ENCODE measurements at places on chromosomes 12 and 14. TPM values are rescaled to one million over a fixed set of nuclear protein-coding genes. Genes with fewer than 3 reads are reported as not detected.

- peaks cover 27% of the 10 kb centered on the region for H3K4me1 ChIP-seq
- DNase-seq: no peak
- peaks cover 20% of the 10 kb centered on the region for H3K27me3 ChIP-seq
- no peak overlapping the region for H3K4me3 ChIP-seq
- no peaks in the 10 kb centered on the region for H3K36me3 ChIP-seq
Measured at GRCh38 chr14:32192712-32193373, 9.0 kb upstream of the RNU6-7 start.

- peaks cover 6% of the 10 kb centered on the region for H3K36me3 ChIP-seq
- peaks cover 63% of the 10 kb centered on the region for H3K4me1 ChIP-seq
- peak overlapping the region; percentile 60 for H3K4me3 ChIP-seq
- DNase-seq: no peak
- no peaks in the 10 kb centered on the region for H3K27me3 ChIP-seq
Measured at GRCh38 chr14:95140060-95140858, 17.1 kb downstream of the DICER1 start.

The PSMD9 gene
- total RNA-seq: 56.9 TPM

GRCh38 chr14:58844544-58844943, 206.8 kb downstream of the DACT1 start:
- peaks cover 8% of the 10 kb centered on the region for H3K27me3 ChIP-seq
- no peaks in the 10 kb centered on the region for H3K36me3 ChIP-seq
- no peak overlapping the region for H3K27ac ChIP-seq

The FSCB gene
- total RNA-seq: not detected

DNA sequence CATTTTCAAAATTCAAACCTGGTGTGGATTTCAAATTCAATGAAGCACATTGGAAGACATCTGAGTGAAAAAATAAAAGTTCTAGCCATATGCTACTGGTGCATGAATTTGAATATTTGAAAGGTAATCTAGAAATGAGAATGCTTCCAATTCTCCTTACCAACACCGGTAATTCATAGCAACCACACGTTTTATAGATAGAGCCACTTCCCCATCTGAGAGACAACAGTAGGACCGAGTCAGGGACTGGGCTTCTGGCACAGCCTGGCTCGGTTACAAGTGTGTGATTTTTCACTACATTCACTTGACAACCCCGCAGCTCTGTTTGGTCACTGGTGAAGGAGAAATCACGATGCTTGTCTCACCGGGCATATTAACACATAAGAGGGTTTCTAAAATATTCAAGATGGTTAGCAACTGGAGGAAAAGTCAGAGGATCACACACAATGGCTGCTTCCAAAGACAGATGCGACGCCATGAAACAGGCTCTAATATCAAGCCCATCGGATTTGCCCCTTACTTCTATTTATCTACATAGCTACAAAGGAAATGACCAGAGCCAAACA, 86.5 kb upstream of the FOXN3 start:
- no peaks in the 10 kb centered on the region for H3K27me3 ChIP-seq
- no peak overlapping the region for H3K4me3 ChIP-seq
- peak overlapping the region; percentile 25 for H3K27ac ChIP-seq
- no peak for DNase-seq
- H3K4me1 ChIP-seq: peaks cover 45% of the 10 kb centered on the region

The BRI3BP gene
- 16.7 TPM for total RNA-seq

The GALNT6 gene
- 13.0 TPM for total RNA-seq

- no peak overlapping the region for H3K4me3 ChIP-seq
- H3K27ac ChIP-seq: no peak overlapping the region
- no peaks in the 10 kb centered on the region for H3K27me3 ChIP-seq
- no peaks in the 10 kb centered on the region for H3K36me3 ChIP-seq
- no peak for DNase-seq
- H3K4me1 ChIP-seq: no peaks in the 10 kb centered on the region
Measured at GRCh38 chr12:84648425-84648824, 264.2 kb downstream of the SLC6A15 start.

GRCh38 chr14:100332071-100332639, 9.0 kb downstream of the SLC25A47 start:
- H3K4me1 ChIP-seq: peaks cover 10% of the 10 kb centered on the region
- no peak for DNase-seq
- H3K4me3 ChIP-seq: no peak overlapping the region
- peaks cover 21% of the 10 kb centered on the region for H3K36me3 ChIP-seq
- H3K27ac ChIP-seq: peak overlapping the region; percentile 87
- no peaks in the 10 kb centered on the region for H3K27me3 ChIP-seq

DNA sequence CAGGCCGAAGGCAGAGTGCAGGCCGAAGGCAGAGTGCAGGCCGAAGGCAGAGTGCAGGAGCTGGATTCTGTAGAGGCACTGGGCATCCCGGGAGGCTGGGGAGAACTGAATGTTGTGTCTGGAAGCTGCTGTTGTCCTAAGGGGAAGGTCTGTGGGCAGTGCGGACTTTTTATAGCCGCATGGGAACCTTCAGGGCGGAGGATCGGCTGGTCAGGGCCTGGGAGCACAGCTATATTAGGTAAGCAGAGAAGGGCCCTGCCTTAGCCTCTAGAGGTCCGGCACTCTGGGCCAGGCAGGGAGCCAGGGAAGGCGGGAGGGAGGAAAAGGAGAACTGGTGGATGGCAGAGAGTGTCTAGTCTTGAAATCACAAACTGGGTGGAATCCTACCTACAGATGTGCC, 14.2 kb downstream of the CABP1 start:
- no peak overlapping the region for H3K4me3 ChIP-seq
- no peaks in the 10 kb centered on the region for H3K36me3 ChIP-seq
- no peak for DNase-seq
- no peak overlapping the region for H3K27ac ChIP-seq
- H3K4me1 ChIP-seq: peaks cover 2% of the 10 kb centered on the region
- peaks cover 31% of the 10 kb centered on the region for H3K27me3 ChIP-seq

- DNase-seq: no peak
- H3K4me1 ChIP-seq: no peaks in the 10 kb centered on the region
- H3K36me3 ChIP-seq: no peaks in the 10 kb centered on the region
- H3K27ac ChIP-seq: no peak overlapping the region
- no peak overlapping the region for H3K4me3 ChIP-seq
Measured at GRCh38 chr14:63241096-63241495, 36.9 kb downstream of the RHOJ start.

GRCh38 chr12:50051101-50051806, 6.1 kb upstream of the ASIC1 start:
- peaks cover 46% of the 10 kb centered on the region for H3K27me3 ChIP-seq
- no peak overlapping the region for H3K27ac ChIP-seq
- peaks cover 16% of the 10 kb centered on the region for H3K4me1 ChIP-seq
- no peak overlapping the region for H3K4me3 ChIP-seq
- no peaks in the 10 kb centered on the region for H3K36me3 ChIP-seq

The EXOC3L4 gene
- total RNA-seq: not detected

- peak; percentile 74 for DNase-seq
- no peaks in the 10 kb centered on the region for H3K36me3 ChIP-seq
- H3K4me1 ChIP-seq: no peaks in the 10 kb centered on the region
- no peak overlapping the region for H3K4me3 ChIP-seq
Measured at GRCh38 chr14:106436310-106436905, 910.0 kb downstream of the TMEM121 start.

DNA sequence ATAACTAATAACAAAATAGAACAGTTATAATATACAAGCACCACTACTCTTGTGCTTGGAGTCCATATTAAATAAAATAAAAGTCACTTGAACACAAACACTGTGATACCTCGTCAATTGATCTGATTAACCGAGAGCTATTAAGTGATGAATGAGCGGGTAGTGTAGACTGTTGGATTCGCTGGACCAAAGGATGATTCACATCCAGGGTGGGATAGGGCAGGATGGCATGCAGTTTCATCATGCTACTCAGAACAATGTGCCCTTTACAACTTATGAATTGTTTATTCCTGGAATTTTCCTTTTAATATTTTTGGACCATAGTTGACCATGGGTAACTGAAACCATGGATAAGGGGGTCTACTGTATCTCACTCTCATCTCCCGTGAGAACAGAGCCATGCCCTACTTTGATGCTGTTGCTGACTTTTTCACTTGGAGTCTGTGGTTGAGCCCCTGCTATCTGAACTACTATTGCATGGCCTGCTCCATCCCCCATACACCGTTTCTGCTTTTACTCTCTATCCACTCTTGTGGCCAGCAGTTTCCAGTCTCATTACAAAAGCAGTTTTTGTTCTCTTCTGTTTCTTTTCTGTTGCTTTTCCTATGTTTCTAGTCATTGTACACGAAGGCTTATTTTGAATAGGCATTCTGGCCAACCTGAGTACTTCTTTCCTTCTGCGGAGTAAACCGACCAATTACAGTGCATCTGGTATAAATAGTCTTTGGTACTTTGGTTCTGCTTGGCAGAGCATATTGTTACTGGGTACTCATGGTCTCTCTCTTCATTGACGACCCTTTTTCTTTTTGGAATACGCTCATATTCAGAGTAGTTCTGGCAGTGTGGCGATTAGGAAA, 12.2 kb downstream of the TMTC2 start:
- DNase-seq: no peak
- no peak overlapping the region for H3K27ac ChIP-seq
- H3K4me1 ChIP-seq: no peaks in the 10 kb centered on the region
- H3K4me3 ChIP-seq: no peak overlapping the region
- H3K27me3 ChIP-seq: no peaks in the 10 kb centered on the region

The SLC25A47 gene
- not detected for total RNA-seq

The LGR5 gene
- total RNA-seq: not detected

The ITGA7 gene
- 6.6 TPM for total RNA-seq

The AGAP2 gene
- total RNA-seq: 21.7 TPM

DNA sequence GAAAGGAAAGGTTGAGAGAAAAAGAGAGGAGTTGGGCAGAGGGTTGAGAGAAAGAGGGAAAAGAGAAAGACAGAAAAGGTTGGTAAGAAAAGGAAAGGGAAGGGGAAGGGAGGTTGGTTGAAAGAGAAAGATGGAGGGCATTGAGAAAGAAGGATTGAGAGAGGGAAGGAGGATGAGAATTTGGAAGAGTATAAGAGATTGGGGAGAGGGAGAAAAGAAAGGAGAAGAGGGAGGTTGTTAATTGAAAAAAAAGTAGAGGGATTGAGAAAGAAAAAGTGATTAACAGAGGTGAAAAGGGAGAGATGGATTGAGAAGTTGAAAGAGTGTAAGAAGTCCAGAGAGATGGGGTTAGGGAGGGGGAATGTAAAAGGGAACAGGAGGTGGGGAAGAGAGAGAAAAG, 21.5 kb upstream of the ERGIC2 start:
- H3K36me3 ChIP-seq: no peaks in the 10 kb centered on the region
- H3K27ac ChIP-seq: no peak overlapping the region
- no peak overlapping the region for H3K4me3 ChIP-seq
- no peaks in the 10 kb centered on the region for H3K4me1 ChIP-seq
- DNase-seq: no peak

GRCh38 chr12:7193674-7194073, 4.2 kb downstream of the PEX5 start:
- peaks cover 41% of the 10 kb centered on the region for H3K4me1 ChIP-seq

The CD69 gene
- total RNA-seq: 126 TPM

DNA sequence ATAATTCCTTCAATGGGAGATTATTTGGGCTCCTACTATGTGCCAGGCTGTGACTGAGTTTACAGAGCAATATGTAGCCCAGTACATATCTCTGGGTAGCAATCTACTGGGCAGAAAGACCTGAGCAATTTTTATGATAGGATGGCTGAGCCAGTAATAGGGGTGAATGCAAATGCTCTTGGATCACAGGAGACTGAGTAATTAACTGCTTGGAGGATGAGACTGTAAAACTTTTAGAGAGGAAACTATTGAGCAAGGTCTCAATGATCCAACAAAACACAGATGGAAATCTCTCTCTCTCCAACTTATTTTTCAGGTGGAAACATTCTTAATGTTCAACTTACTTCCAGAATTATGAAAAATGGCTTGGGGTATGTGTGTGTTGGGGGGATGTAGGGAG, 402.2 kb downstream of the AEBP2 start:
- DNase-seq: no peak
- H3K27ac ChIP-seq: no peak overlapping the region
- peaks cover 2% of the 10 kb centered on the region for H3K36me3 ChIP-seq
- peaks cover 12% of the 10 kb centered on the region for H3K27me3 ChIP-seq
- H3K4me1 ChIP-seq: peaks cover 2% of the 10 kb centered on the region

- no peaks in the 10 kb centered on the region for H3K36me3 ChIP-seq
- peak overlapping the region; percentile 94 for H3K27ac ChIP-seq
- H3K4me3 ChIP-seq: peak overlapping the region; percentile 44
- H3K27me3 ChIP-seq: no peaks in the 10 kb centered on the region
- peak; percentile 49 for DNase-seq
- H3K4me1 ChIP-seq: peaks cover 72% of the 10 kb centered on the region
Measured at GRCh38 chr12:50542448-50542847, 37.7 kb downstream of the DIP2B start.

The CCDC196 gene
- not detected for total RNA-seq

- peaks cover 18% of the 10 kb centered on the region for H3K4me1 ChIP-seq
- no peak overlapping the region for H3K4me3 ChIP-seq
- H3K27me3 ChIP-seq: no peaks in the 10 kb centered on the region
- no peak overlapping the region for H3K27ac ChIP-seq
- peaks cover 15% of the 10 kb centered on the region for H3K36me3 ChIP-seq
Measured at GRCh38 chr12:67788118-67788517, 139.6 kb downstream of the DYRK2 start.

DNA sequence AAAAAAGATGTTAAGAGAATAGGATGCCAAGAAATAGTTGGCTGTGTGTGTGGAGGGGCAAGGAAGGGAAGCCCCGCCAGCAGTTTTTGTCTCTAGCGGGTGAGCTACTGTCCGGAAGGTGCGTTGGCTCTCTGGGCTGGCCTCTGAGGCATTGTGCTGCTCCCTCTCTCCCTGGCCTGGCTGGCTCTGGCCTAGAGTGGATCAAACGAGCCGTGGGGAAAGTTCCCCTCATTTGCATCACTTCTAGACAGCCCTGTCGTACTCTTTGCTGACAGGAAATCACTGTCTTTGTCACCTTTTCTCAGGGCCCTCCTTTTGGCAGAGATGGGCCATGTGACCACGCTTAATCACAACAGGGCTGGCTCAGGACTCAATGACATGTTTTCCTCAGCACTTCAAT, 236.1 kb upstream of the NPAS3 start:
- H3K4me1 ChIP-seq: peaks cover 6% of the 10 kb centered on the region
- H3K27me3 ChIP-seq: no peaks in the 10 kb centered on the region
- no peak overlapping the region for H3K4me3 ChIP-seq
- peak; percentile 2 for DNase-seq
- no peaks in the 10 kb centered on the region for H3K36me3 ChIP-seq
- peak overlapping the region; percentile 89 for H3K27ac ChIP-seq

DNA sequence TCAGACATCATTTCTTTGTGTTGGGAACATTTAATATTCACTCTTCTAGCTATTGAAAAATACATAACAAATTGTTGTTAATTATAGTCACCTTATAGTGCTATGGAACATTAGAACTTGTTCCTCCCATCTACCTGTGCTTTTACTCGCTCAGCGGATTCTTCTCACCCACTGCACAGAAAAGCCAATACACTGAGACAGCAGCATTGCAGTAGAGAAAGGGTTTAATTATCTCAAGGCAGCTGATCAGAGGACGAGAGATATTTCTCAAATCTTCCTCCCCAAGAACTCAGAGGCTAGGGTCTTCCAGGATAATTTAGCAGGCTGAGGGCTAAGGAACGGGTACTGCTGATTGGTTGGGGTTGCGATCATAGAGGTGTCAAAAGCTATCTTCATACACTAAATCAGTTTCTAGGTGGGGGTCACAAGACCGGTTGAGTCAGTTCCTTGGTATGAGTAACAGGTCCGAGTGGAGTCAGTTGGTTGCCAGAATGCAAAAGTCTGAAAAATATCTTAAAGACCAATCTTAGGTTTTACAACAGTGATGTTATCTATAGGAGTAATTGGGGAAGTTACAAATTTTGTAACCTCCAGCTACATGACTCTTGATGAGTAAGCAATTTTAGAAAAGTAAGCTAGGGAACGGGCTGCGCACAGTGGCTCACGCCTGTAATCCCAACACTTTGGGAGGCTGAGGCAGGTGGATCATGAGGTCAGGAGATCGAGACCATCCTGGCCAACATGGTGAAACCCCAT, 173.1 kb downstream of the FBXL14 start:
- H3K27ac ChIP-seq: no peak overlapping the region
- no peak overlapping the region for H3K4me3 ChIP-seq
- no peaks in the 10 kb centered on the region for H3K27me3 ChIP-seq
- peaks cover 19% of the 10 kb centered on the region for H3K4me1 ChIP-seq

The HNF1A gene
- total RNA-seq: not detected

All from activated T-cell treated with anti-CD3 and anti-CD28 coated beads, Interleukin-2, amount 50 U/mL, for 72 hours (primary cell).